Activated T-cell treated with anti-CD3 and anti-CD28 coated beads, Interleukin-2, amount 50 U/mL, for 24 hours (primary cell): ENCODE measurements at places on chromosomes 6 and 20.

DNA sequence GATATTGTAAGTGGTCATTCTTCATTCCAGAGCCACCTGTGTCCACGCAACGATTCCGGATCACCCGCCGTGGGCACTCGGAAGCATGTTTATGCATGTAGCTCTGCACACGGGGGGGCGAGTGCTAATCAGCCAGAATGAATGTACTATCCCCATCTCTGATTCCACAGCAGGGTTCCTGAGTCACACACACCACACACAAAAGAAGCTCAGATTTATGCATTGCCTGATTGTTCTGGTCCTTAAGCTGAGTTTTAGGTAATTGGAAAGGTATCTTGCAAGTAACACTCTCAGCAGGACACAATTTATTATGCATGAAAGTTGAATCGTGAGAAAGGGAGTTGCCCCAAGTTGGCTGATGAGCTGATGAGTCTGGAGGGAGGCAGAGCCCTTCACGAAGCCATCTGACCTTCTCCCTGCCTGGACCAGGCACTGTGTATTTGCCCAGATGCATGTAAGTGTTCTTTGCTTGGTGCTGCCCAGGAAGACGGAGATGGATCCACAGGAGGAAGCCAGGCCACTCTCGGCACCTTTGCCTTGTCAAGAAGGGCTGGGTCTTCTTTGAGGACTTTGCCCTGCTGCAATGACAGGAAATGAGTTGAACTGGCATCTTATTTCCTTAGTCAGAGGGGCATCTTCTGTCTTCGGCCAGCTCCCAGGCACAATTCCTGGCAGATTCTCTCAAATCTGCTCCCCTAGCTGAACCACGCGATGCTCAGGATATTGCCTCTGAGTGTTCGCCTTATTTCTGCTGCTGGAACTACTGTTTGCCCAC, 141.1 kb downstream of the SYNDIG1 start:
- DNase-seq = no peak

- DNase-seq = no peak
Measured at GRCh38 chr6:143270026-143270425, 180.5 kb downstream of the ADAT2 start.

GRCh38 chr6:136446145-136446544, 104.1 kb downstream of the MAP7 start:
- no peak for DNase-seq

GRCh38 chr6:21396313-21396712, 197.2 kb upstream of the SOX4 start:
- no peak for DNase-seq

GRCh38 chr20:51340451-51340840, 202.1 kb downstream of the NFATC2 start:
- DNase-seq = no peak
